Thymus (tissue), 14 donors: ENCODE measurements at places on chromosomes 6 and 20.
A peak's percentile ranks its signal among the peaks of the same experiment; 100 is the strongest.

- no peak for DNase-seq
Measured at GRCh38 chr20:15119852-15120487, 782.6 kb upstream of the FLRT3 start.

- DNase-seq = no peak
Measured at GRCh38 chr6:41984623-41985022, 43.0 kb upstream of the CCND3 start.

GRCh38 chr6:73739096-73739495, 43.1 kb downstream of the CD109 start:
- peak; percentile 47 for DNase-seq

DNA sequence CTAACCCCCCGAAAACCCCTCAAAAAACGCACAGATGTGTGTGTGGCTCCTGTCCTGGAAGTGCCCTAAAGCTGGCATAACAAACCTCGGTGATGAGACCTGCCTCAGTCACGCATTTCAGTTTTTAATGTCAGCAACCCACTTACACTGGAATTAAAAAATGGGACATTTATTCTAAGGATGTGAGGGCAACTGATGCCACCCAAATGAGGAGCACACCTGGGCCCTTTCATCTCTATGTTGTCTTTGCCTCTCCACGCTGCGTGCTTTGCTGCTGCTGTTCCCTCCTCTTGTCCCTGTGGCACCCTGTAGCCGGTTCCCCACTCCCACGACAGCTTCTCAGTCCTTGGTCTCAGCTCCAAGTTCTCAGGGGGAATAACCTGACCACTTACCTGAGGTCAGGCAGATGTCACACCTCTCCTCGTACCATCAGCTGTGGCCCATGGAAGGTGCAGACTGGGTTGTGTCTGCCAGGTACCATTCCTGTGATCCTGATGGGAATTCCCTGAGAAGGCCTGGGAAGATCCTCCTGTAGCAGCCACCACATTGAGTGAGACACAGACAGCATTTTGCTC, 134.2 kb upstream of the THBS2 start:
- DNase-seq = no peak

GRCh38 chr6:157454762-157455714, 74.0 kb downstream of the ZDHHC14 start:
- DNase-seq = no peak

- no peak for DNase-seq
Measured at GRCh38 chr20:17320456-17320855, 93.6 kb downstream of the PCSK2 start.

- DNase-seq = no peak
Measured at GRCh38 chr20:10329387-10330005, 104.5 kb downstream of the MKKS start.

DNA sequence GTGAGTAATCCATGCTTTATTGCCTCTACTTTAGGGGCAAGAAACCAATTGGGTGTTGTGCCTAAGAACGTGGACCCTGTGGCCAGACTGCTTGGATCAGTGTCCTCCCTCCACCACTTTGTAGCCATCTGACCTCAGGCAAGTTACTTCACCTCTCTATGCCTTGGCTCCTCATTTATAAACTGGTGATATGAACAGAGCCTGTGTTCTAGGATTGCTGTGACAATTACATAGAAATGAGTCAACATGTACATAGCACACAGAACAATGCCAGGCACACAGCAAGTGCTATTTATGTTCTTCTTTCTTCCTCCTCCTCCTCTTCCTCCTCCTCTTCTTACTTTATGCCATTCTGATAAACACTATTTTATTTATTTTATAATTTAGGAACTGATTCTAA, 339.4 kb downstream of the CD83 start:
- DNase-seq = no peak

DNA sequence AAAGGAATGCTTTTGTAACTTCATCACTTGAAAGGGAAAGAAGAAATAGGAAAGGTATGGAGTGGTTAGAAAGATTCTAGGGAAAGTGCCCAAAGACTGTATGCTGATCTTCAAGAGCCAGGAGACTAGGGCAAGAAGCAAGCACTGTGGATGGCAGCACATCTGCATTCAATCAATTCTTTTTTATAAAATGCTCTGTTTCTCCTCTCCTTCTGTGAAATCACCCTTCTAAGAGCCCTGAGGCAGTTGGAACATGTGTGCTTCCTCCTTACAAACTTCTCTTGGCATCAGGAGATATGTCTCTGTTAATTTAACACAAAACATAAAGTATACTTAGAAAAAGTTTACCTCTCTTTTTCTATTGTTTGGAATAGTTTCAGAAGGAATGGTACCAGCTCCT, 1162.2 kb upstream of the GJE1 start:
- no peak for DNase-seq

- no peak for DNase-seq
Measured at GRCh38 chr20:29878777-29879442, 1378.6 kb upstream of the DEFB115 start.

- DNase-seq = no peak
Measured at GRCh38 chr20:38434301-38434741, 807 bp downstream of the SNHG17 start.

DNA sequence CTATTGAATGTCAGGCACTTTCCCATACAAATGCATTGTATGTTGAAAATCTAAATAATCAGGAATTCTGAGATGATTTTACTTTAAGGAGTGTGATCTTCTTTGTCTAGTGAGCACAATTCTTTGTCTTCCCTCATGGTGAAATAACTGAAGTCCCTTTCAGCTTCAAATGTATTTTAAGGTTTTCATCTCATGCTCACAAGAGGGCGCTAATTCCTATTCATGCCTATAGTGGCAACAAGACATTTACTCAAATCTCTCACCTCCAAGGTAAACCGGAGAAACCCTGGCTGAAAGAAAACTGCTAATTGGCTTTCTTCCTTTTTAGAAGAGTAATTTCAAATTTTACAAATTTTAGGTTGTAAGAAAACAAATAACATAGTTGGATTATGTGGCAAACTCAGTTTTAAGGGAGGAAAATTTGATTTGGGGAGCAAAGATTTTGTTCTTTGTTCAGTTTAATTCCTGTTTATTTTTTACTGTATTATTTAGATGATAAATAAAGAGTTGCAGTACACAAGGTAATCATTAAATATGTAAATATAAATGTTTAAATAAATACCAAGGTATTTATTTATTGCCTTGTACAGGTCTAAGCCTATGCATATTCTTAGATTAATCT, 69.1 kb downstream of the SLC35F1 start:
- DNase-seq = peak; percentile 7

DNA sequence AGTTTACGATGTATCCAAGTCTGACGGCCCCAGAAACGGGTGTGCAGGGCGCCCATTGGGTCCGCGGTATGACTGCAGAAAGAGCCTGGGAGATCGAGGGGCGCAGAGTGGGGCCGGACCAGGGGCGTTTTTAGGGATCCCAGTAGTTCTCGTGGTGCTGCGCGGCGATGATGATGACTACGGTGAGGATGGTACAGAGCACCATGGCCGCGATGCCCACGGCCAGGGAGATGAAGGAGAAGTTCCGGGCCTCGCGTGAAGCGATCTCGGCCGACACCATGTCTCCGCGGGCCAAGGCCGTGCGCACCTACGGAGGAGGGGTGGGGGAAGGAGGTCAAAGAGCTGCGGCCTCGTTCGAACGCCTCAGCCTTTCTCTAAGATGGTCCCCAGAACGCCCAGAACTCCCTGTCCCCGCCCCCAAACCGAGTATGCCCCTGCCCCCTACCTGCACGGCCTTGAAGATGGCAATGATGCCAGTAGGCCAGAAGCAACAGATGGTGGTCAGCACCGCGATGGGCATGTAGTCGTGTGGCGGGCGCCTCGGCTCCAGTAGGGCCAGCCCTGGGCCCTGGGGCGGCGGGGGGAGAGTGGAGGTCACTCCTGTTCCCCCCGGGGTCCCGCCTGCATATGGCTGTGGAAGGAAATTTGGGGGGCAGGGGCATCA, 2.5 kb downstream of the PRRT1 start:
- DNase-seq = no peak
